ENCODE measurements at places on chromosomes 5 and 9.

- no peak for DNase-seq
Measured at GRCh38 chr9:134287591-134288491, 38.4 kb upstream of the RXRA start.

DNA sequence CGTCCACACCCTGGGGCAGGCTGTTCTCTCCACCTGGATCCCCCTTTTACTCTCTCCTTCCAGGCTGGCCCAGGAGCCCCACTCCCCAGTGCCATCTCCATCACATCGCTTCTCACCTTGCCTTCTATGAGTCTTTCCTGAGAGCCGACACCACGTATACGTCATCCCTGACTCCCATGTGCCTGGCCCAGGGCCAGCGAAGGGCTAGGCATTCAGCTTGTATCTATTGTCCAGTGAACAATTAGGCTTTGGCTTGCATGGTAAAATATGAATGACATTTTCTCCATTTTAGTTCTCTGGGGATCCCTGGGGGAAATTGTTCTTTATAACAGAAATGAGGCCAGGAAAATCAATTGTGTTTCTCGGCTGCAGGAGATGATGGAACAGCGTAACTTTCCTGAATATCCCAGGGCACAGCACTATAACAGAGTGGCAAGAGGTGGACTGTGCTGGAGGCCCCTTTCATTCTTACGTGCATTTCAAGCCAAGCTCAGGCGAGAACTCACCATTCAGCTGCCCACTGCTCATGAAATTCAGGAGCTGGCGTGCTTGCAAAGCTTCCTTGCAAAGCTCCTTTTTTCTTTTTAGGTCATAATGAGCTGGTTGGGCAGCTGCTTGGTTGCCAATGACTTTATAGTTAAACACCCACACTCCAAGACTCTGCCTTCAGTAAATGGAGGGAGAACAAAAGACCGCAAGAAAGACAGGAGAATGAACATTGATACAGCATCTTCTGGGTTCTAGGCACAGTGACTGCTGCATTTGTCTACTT lies 37.7 kb downstream of the NSG2 start:
- DNase-seq, result no peak

DNA sequence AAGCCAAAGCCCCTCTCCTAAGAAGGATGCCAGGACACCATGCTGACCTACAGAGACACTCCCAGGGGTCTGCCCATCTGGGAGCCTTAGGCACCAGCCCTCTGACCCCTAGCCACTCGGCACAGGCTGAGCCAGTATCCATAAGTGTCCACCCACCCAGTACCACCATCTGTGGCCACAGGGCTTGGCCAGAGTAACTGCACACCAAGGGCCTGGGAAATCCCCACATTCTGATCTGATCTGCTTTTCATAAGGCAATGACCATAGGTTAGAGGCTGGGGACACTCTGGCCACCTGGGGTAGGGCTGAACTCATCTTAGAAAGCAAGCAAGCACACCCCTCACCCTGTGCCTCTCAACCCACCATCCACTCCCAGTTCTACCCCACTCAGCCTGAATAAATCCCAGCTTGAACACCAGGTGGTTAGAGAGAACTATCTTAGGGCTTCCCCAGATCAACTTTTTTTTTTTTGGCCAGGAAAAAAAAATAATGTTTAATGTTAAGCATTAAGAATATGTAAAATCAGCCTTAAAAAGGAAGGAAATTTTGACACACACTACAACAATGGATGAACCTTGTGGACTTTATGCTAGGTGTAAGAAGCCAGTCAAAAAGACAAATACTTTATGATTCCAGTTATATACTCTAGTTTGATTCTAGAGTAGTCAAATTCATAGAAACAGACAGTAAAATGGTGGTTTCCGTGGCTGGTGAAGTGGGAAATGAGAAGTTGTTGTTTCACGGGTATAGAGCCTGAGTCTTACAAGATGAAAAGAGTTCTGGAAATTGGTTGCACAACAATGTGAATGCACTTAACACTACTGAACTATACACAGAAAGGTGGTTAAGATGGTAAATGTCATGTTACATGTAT lies 6.2 kb downstream of the GNPDA1 start:
- no peak for DNase-seq

DNA sequence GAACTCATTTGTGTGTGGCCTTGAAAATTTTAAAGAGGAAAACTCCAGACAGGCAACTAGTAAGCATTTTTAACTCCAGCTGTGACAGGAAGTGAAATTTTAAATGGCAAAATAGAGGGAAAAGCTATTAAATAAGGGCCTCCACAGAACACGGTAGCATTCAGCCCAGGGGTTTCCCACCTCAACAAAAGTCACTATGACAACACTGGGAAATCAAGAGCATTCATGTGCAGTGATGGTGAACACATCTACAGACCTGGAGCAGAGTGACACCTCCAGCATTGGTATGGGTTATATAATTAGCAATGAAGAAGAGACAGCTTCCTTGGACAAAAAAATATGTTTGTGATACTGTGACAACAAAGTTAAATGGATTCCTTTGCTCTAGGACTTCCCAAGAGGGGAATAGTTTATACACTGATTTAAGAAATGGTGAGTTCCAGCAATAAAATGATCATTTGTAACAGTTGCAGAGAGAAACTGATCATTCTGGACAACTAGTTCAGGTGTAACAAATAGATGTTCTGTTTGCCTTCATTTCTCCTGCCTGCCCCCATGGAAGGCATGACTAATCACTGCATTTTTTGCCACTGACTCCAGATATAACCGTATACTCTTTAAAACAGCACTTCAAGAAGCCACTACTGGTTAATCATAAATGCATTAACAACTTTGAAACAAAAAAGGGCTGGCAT lies 93.3 kb upstream of the SLC44A1 start:
- no peak for DNase-seq

DNA sequence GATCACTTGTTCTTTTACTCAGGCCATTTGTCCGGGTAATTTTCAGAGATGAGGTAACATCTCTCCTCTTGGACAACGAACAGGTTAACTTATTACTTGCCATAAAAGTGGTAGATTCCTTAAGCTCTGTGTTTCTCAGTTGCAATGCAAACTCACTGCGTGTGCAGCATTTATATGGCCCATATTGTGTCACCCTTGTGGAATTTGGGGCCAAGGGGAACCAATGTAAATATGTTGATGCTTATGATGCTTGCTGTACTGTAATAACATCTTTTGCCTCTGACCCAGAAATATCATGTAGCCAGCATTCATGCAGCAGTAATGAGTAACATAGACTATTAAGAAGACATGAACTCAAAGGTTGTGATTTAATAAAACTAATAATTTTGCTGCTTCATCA lies 175.8 kb downstream of the ADAMTS6 start:
- DNase-seq, result no peak

GRCh38 chr9:91395106-91395552 lies 28.5 kb downstream of the NFIL3 start:
- DNase-seq, result no peak

- no peak for DNase-seq
Measured at GRCh38 chr5:157750320-157750719, 6.8 kb downstream of the LSM11 start.

- no peak for DNase-seq
Measured at GRCh38 chr5:135710045-135710675, 124.3 kb upstream of the SLC25A48 start.

DNA sequence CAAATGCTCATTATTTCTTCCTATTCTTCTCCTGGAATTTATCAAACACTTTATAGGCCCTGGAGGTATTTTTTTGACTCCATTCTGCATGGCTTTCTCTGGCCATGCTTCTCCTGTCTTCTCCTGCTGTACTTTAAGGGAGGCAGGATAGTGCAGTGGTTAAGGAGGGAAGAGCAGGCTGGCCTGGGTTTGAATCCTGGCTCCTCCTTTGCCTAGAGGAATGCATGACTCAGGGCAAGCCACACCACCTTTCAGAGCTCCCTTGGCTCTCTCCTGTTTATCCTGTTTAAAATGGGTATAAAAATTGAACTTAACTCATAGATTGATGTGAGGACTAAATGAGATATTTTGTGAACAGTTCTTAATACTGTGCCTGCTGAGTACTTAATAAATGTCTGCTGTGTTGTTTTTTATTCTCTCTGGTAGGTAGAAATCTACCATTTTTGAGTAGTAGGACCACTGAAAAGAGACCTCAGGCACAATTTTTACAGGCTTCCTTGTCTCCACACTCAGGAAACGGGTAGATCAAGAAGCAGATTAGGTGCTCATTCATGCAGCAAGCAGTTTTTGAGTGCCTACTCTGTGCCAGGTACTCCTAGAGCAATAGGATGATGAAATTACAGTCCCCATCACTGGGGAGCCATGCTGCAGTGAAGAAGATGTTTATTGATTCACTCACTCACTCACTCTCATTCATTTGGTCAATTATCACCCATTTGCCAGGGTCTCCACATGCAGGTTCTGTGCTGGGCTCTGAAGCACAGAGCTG lies 32.7 kb upstream of the ARAP3 start:
- no peak for DNase-seq

DNA sequence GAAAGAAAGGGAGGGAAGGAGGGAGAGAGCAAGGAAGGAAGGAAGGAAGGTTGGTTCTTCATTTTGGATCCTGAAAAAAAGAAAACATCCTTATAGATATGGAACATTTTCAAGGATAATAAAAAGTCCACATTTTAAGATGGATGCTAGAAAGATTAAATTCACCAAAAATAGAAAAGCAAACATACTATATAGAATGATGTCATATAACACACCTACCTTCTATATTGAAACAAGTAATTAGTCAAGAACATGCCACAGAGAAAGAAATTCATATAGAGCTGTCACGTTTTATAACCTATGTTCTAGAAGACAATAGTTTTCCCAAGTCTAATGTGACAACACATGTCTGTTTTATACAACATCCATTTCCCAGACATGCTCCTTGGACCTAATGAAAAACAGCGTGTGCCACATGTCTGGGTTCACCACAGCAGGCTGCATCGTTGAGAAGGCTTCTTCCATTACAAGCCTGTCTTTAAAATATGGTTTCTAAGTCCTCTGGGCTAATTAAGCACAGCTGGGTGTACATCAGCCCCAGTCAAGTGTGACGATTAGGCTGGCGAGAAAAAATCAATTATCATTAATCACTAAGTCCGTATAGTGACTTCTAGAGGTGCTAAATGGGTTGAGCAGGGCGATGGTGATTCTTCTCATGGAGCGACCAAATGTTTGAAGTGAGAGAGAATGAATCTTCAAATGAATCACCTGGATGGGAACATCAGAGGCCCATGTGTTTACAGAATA lies 301.8 kb downstream of the TLE1 start:
- no peak for DNase-seq

DNA sequence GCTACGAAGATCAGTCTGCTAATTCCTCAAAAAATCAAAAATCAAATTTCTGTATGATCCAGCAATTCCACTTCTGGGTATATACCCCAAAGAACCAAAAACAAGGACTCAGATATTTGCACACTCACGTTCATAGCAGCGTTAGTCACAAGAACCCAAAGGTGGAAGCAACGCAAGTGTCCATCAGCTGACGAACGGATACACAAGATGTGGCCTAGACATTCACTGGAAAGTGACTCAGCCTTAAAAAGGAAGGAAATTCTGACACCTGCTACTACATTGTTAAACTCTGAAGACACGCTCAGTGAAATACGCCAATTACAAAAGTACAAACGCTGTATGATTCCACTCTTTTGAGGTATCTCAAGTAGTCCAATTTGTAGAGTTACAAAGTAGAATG lies 93.3 kb downstream of the OTULIN start:
- no peak for DNase-seq

- DNase-seq, result peak; percentile 31
Measured at GRCh38 chr9:2015581-2016407, 647 bp downstream of the SMARCA2 start.

DNA sequence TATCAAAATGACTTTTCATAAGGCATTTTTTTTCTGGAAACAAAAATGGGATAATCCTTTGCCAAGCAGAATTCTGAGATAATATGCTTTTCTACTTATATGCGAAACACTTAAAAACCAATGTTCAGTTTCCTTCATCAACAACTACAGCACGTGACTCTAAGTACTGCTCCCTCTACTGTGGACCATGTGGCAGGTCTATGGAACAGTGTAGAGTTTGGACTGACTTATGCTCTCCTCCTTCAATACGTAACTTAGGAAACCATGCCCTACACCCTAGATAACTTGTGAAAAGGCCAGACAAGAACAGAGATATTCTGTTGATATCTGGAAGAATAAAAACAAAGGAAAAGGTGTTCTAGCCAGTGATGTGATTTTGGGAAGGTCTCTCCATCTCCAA lies 111.3 kb upstream of the GNA14 start:
- DNase-seq, result no peak

GRCh38 chr5:80615266-80615914 lies 39.1 kb upstream of the MSH3 start:
- DNase-seq, result no peak

GRCh38 chr5:14756478-14756877 lies 92.0 kb downstream of the OTULIN start:
- no peak for DNase-seq

DNA sequence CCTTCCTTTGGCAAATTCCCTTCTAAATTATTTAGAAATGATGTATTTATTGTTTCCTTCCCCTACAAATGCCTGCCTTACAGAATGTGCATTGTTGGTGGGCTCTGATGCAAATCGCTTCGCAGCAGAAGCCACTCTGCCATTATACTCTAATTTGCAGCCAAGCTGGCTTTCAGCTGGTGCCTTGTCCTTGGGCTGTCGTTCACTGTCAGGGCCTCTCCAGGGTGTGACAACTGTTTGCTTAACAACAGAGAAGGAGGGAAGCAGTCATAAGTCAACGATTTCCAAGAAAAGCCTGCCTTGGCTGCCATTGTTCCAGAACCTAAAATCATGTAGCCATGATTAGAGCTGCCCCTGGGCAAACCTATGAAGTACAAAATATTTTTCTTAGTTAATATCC lies 260.1 kb upstream of the RGMB start:
- no peak for DNase-seq

GRCh38 chr5:163508753-163509152 lies 3.3 kb downstream of the MAT2B start:
- no peak for DNase-seq

DNA sequence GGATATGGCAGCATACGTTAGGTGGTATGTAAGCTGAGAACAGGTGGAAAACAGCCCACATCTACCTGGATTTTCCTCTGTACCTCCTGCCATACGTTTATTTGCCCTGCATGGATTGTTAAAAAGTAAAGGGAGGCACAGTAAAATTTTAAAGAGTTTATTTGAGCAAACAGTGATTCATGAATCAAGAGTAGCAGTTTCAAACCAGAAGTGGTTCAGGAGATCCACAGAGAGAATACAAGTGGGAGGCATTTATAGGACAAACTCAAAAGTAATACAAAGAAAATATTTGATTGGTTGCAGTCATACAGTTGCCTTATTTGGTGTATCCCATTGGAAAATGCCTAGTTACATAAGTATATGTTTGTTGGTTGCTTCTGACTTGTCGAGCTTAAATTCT lies 117.6 kb downstream of the FAM170A start:
- DNase-seq, result no peak

All from stimulated activated CD8-positive, alpha-beta memory T cell treated with anti-CD3 and anti-CD28 coated beads, Interleukin-15, amount 100 ng/mL, for 24 hours (primary cell).